Smooth muscle cell of trachea (primary cell): ENCODE measurements at places on chromosomes 11 and 22. TPM values are rescaled to one million over a fixed set of nuclear protein-coding genes. Genes with fewer than 3 reads are reported as not detected.

NCR3LG1 gene
- 5.1 and 6.0 TPM in 2 replicates for total RNA-seq

MMP10 gene
- total RNA-seq = 0.87 and 0.99 TPM in 2 replicates

TRIM51G gene
- total RNA-seq = not detected in 2 replicates

TUBA8 gene
- 0.66 TPM in 1 of 2 replicates, not detected in the other for total RNA-seq

TMPRSS4 gene
- not detected in 2 replicates for total RNA-seq

ANO1 gene
- 0.83 TPM in 1 of 2 replicates, not detected in the other for total RNA-seq

F2 gene
- 0.17 TPM in 1 of 2 replicates, not detected in the other for total RNA-seq

ISX gene
- not detected in 2 replicates for total RNA-seq

UBQLNL gene
- total RNA-seq = 0.15 and 0.17 TPM in 2 replicates

PHOX2A gene
- total RNA-seq = not detected in 2 replicates

OR10G8 gene
- not detected in 2 replicates for total RNA-seq

TRIM44 gene
- 12.5 and 24.8 TPM in 2 replicates for total RNA-seq

C22orf15 gene
- total RNA-seq = 1.6 and 3.1 TPM in 2 replicates

CNTF gene
- total RNA-seq = 1.5 and 2.0 TPM in 2 replicates

HTR3A gene
- not detected in 2 replicates for total RNA-seq

POU2AF2 gene
- not detected in 2 replicates for total RNA-seq

SEC14L6 gene
- under 0.01 and 0.17 TPM in 2 replicates for total RNA-seq

CAVIN3 gene
- total RNA-seq = 301 and 798 TPM in 2 replicates

TREH gene
- total RNA-seq = not detected in 2 replicates

FGF19 gene
- total RNA-seq = not detected in 2 replicates

TRIM29 gene
- total RNA-seq = 0.17 TPM in 1 of 2 replicates, not detected in the other

MYEOV gene
- 2.2 and 8.1 TPM in 2 replicates for total RNA-seq

OR4C6 gene
- not detected in 2 replicates for total RNA-seq

DERL3 gene
- total RNA-seq = 0.17 TPM in 1 of 2 replicates, not detected in the other

FOLR1 gene
- total RNA-seq = 0.33 TPM in 1 of 2 replicates, not detected in the other
